Metanephros (tissue), 2 donors: ENCODE measurements at places on chromosomes 3 and 15. TPM values are rescaled to one million over a fixed set of nuclear protein-coding genes. Genes with fewer than 3 reads are reported as not detected.

Gene CD86
- 5.2 TPM for total RNA-seq

Gene ROBO1
- total RNA-seq: 61.5 TPM

Gene SLC6A20
- total RNA-seq: 0.06 TPM

Gene GOLGA6L4
- 3.0 TPM for total RNA-seq

Gene CYP11A1
- total RNA-seq: 1.9 TPM

Gene ADGRG7
- total RNA-seq: not detected

Gene PLS1
- 14.1 TPM for total RNA-seq
